ENCODE measurements at places on chromosomes 11 and 22. TPM values are rescaled to one million over a fixed set of nuclear protein-coding genes. Genes with fewer than 3 reads are reported as not detected.

Gene HOATZ
- not detected for total RNA-seq

DNA sequence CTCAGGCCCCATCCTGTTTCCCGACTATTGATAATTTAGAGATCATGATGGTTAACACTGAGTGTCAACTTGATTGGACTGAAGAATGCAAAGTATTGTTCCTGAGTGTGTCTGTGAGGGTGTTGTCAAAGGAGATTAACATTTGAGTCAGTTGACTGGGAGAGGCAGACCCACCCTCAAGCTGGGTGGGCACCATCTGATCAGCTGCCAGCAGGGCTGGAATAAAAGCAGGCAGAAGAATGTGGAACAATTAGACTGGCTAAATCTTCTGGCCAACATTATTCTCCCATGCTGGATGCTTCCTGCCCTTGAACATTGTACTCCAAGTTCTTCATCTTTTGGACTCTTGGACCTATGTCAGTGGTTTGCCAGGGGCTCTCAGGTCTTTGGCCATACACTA lies 1170.0 kb upstream of the CNTN5 start:
- H3K4me3 ChIP-seq, result no peak overlapping the region
- H3K27me3 ChIP-seq, result no peaks in the 10 kb centered on the region
- H3K27ac ChIP-seq, result no peak overlapping the region
- H3K36me3 ChIP-seq, result no peaks in the 10 kb centered on the region
- no peak for DNase-seq

DNA sequence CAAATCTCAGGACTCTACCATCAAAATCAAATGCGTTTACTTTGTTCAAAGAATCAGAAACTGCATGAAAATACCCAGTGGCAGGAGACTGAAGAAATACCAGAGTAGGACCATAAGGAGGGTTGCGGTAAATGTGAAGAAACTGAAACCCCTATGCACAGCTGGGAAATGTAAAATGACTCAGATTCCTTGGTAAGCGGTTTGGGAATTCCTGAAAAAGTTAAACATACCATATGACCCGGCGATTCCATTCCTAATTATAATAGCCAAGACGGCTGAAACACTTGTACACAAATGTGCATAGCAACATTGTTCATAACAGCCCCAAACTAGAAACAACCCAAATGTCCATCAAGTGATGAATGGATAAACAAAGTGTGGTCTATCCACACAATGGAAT lies 114.1 kb upstream of the GRAMD1B start:
- H3K4me3 ChIP-seq, result no peak overlapping the region
- no peaks in the 10 kb centered on the region for H3K36me3 ChIP-seq
- peaks cover 1% of the 10 kb centered on the region for H3K4me1 ChIP-seq
- no peak overlapping the region for H3K27ac ChIP-seq
- peaks cover 24% of the 10 kb centered on the region for H3K27me3 ChIP-seq
- no peak for DNase-seq

DNA sequence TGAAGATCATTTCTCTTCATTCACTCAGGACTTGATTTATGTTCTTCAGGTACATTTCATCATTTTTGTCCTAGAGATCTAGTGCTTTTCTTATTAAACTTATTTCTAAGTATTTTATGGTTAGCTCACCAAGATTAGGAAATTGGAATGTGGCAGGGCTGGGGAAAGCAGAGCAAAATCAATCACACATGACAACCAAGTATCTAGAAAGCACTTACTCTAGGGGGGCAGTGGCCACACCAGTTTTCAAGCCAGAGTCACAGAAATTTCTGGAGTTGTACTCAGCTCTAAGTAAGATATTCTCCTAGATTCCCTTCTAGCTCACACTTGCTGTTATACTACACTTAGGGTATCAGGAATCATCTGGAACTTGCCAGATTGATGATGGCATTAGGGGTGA lies 33.3 kb upstream of the MYEOV start:
- H3K27me3 ChIP-seq, result peaks cover 2% of the 10 kb centered on the region
- no peak for DNase-seq
- H3K27ac ChIP-seq, result no peak overlapping the region
- H3K36me3 ChIP-seq, result no peaks in the 10 kb centered on the region
- H3K4me3 ChIP-seq, result no peak overlapping the region

DNA sequence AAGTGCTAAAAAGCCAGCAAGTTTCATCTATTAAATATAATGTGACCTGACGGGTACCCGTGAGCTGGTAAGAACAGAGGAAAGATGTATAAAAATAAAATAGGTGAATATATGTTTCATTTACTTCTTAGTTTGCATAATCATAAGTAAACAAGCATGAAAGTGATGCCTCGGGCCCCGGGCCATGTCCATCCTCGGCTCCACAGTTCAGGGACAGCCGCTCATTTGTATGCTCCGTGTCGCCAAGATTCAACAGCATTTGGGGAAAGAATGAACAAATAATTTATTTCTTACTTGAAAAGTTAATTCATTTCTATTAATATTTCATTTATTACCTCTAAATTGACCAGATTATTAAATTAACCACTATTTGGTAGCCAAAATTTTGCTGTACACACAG lies 251.8 kb downstream of the NTM start:
- H3K4me3 ChIP-seq, result no peak overlapping the region
- peaks cover 3% of the 10 kb centered on the region for H3K27me3 ChIP-seq
- no peak for DNase-seq
- H3K27ac ChIP-seq, result no peak overlapping the region

Gene BIRC3
- 108 TPM for total RNA-seq

- no peak for DNase-seq
- no peaks in the 10 kb centered on the region for H3K4me1 ChIP-seq
- peaks cover 5% of the 10 kb centered on the region for H3K27me3 ChIP-seq
- no peak overlapping the region for H3K4me3 ChIP-seq
- H3K27ac ChIP-seq, result no peak overlapping the region
- no peaks in the 10 kb centered on the region for H3K36me3 ChIP-seq
Measured at GRCh38 chr11:130778705-130779104, 137.6 kb downstream of the SNX19 start.

DNA sequence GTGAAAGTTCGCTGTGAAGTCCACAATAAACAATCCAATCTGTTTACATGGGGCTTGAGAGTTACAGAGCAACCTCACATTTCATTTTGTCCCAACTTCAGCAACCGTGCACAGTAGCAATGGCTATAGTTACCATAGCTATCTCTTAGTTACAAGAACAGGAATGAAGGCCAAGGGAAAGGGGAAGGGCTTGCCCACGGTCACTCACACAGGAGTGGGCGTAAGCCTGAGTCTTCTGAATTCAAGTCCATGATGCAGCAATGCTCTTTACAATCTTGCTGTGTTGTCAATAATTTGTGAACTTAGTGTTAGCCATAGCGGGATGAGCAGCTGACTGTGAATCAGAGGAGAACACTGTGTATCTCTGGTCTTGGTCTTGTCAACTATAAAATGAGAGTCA lies 102.9 kb downstream of the ADAMTS15 start:
- no peak overlapping the region for H3K4me3 ChIP-seq
- no peak overlapping the region for H3K27ac ChIP-seq
- DNase-seq, result no peak
- H3K27me3 ChIP-seq, result no peaks in the 10 kb centered on the region

DNA sequence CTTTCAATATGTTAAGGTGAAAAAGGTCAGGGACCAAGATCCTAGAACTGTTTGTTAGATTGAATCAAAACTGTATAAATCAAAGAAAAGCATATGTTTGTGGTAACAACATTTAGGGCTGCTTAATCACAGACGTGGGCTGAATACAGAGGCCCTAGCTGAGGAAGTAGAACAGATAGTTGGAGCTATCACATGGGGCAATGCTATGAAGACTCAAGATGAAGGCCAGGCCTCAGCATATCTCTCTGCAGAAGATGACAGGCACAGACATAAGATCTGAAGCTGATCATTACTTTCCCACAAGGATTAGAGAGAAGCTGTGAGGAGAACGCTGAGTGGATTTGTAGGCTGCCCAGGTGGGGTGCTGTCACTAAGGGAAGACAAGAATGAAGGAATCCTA lies 158.6 kb upstream of the CARD18 start:
- DNase-seq, result no peak
- H3K27ac ChIP-seq, result no peak overlapping the region
- no peaks in the 10 kb centered on the region for H3K36me3 ChIP-seq
- no peak overlapping the region for H3K4me3 ChIP-seq

GRCh38 chr11:134050541-134051383 lies 18.1 kb upstream of the JAM3 start:
- no peaks in the 10 kb centered on the region for H3K36me3 ChIP-seq
- peaks cover 8% of the 10 kb centered on the region for H3K27me3 ChIP-seq

Gene SPECC1L
- total RNA-seq, result 39.0 TPM

Gene GNAZ
- 0.56 TPM for total RNA-seq

- no peak overlapping the region for H3K27ac ChIP-seq
- H3K27me3 ChIP-seq, result peaks cover 9% of the 10 kb centered on the region
- H3K36me3 ChIP-seq, result no peaks in the 10 kb centered on the region
- DNase-seq, result no peak
- no peaks in the 10 kb centered on the region for H3K4me1 ChIP-seq
- no peak overlapping the region for H3K4me3 ChIP-seq
Measured at GRCh38 chr11:75740681-75741080, 23.0 kb downstream of the MOGAT2 start.

Gene DNHD1
- 27.5 TPM for total RNA-seq

DNA sequence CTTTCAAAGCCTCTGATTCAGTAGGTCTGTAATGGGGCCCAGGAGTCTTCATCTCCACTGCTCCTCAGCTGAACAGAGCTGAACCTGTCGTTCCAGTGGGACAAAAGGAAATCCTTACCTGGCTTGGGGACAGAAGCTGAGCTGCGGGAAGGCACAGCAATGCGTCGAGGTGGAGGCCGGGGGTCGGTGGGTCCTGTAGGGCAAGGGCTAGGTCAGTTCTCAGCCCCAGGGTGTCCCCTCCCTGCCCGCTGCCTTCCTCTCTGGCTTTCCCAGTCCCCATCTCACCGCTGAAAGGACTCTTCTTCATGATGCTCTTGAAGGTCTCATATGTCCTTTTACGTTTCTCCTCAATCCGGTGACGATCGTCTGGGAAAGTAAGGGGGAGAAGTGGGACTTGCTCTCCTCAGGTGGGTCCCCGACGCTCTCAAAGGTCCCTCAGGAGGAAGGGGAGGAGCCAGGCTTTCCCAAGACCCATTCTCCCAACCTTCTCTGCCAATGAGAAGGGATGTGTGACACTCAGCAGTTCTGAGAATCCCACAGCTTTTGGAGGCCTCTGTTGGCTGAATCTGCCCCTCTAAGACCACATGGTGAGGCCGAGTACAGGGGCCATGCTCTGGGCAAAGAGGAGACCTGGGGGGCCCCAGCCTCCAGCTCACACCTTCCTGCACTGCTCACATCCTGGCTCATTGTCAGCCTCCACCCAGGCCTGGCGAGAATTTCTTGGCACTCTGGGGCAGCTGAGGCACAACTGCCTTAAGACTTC lies 7.0 kb downstream of the RELA start:
- H3K36me3 ChIP-seq, result peaks cover 50% of the 10 kb centered on the region
- H3K4me1 ChIP-seq, result peaks cover 68% of the 10 kb centered on the region
- no peak overlapping the region for H3K4me3 ChIP-seq

DNA sequence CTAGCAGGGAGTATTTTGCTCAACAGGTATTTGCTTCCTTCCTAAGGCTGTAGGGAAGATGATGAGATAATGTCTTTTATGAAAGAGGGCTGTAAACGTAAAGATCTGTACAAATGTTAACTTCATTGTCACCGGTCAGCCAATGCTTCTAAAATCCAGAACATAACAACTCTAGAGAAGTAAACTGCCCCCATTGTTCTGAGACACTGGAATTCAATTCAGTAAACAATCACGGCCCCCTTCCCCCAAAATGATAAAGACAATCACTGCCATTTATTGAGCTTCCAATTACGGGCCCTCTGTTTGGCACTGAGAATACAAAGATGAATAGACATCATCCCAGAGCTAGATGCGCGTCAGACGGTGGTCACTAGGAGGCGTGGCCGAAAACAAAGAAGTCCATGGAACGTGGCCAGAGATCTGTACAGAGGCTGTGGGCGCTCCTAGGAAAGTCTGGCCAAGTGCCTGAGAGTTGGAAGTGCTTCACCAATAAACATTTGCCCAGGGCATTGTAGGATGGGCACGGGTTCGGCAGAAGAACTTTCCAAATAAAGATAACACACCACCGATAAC lies 576 bp downstream of the TMEM258 start:
- peak overlapping the region; percentile 100 for H3K27ac ChIP-seq
- H3K27me3 ChIP-seq, result no peaks in the 10 kb centered on the region

DNA sequence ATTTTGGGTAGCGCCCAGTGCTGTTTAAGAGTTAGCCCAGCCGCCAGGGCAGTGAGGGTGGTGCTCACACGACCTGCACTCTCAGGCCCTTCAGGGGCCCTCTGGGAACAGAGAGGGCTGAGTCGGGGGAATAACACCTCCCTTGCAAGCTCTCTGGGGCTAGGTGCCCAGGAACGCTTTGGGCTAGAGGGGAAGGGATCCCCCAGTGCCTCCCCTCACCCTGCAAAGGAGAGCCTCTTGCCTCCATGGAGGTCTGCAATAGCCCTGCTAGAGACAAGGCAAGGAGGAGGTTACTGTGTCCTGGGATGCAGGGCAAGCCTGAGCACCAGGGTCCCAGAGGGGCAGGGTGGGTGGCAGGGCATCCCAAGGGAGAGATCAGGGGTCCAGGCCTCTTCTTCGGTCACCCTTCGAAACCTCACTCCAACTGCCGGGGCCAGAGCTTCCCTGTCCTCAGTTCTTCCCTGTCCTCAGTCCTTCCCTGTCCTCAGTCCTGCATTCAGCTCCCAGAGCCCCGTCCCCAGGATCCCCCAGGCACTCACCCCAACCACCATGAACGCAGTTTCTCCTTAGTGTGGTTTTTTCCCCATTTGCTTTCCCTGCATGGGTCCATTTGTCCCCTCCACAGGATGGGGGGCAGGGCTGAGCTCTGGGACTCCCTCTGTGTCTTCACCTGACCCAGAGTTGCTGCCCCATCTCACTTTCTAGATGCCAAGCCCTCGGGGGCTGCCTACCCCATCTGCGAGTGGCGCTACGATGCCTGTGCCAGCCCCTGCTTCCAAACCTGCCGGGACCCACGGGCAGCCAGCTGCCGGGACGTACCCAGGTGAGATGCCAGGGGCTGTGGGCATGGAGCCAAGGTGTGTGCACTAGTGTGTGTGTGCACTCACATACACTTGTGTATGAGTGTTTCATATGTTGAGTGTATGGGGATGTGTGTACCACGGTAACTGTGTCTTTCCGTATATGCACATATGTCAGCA lies 60.8 kb downstream of the OTOG start:
- no peaks in the 10 kb centered on the region for H3K27me3 ChIP-seq
- H3K27ac ChIP-seq, result no peak overlapping the region
- DNase-seq, result no peak

GRCh38 chr11:85939099-85940015 lies 84.2 kb downstream of the CCDC83 start:
- no peak for DNase-seq
- no peak overlapping the region for H3K27ac ChIP-seq
- H3K4me3 ChIP-seq, result no peak overlapping the region
- H3K27me3 ChIP-seq, result no peaks in the 10 kb centered on the region

Gene PNPLA5
- total RNA-seq, result not detected

Gene PLCB3
- total RNA-seq, result 9.6 TPM

GRCh38 chr11:134272381-134273316 lies 3.5 kb upstream of the GLB1L3 start:
- no peak overlapping the region for H3K4me3 ChIP-seq
- peaks cover 9% of the 10 kb centered on the region for H3K36me3 ChIP-seq
- H3K4me1 ChIP-seq, result peaks cover 36% of the 10 kb centered on the region
- peaks cover 4% of the 10 kb centered on the region for H3K27me3 ChIP-seq
- no peak overlapping the region for H3K27ac ChIP-seq
